ENCODE measurements at places on chromosomes 3 and 15. TPM values are rescaled to one million over a fixed set of nuclear protein-coding genes. Genes with fewer than 3 reads are reported as not detected.

DNA sequence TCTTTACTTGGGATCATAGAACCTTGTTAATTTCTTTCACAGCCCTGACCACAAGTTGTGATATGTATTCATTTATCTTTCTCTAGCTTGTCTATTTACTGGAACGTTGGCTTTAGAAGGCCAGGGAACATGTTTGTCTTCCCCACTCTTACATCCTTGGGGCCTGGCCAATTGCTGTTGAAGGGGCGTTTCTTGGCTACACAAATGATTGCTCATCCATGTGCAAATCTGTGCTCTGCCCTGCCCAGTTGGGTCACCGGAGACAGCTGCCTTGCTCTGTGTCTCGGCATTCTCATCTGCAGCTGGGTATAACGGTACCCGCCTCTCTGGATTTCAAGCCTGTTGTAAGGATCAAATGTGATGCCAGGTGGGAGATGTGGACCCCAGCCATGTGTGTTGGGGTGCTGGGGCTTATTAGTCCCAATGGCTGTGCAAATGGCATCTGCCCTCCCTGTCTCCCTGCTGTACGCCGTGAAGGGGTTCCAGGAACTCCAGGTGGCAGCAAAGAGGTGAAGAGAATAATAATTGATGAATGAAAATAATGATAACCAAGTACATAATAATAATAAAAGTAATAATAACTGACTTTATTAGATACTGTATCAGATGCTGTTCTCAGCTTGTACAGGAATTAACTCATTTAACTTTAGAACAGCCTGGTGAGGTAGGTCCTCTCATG, 24.0 kb upstream of the TLE3 start:
- H3K4me1 ChIP-seq: peaks cover 11% of the 10 kb centered on the region
- no peak overlapping the region for H3K4me3 ChIP-seq
- H3K36me3 ChIP-seq: no peaks in the 10 kb centered on the region
- peaks cover 27% of the 10 kb centered on the region for H3K27me3 ChIP-seq
- DNase-seq: peak; percentile 93

DNA sequence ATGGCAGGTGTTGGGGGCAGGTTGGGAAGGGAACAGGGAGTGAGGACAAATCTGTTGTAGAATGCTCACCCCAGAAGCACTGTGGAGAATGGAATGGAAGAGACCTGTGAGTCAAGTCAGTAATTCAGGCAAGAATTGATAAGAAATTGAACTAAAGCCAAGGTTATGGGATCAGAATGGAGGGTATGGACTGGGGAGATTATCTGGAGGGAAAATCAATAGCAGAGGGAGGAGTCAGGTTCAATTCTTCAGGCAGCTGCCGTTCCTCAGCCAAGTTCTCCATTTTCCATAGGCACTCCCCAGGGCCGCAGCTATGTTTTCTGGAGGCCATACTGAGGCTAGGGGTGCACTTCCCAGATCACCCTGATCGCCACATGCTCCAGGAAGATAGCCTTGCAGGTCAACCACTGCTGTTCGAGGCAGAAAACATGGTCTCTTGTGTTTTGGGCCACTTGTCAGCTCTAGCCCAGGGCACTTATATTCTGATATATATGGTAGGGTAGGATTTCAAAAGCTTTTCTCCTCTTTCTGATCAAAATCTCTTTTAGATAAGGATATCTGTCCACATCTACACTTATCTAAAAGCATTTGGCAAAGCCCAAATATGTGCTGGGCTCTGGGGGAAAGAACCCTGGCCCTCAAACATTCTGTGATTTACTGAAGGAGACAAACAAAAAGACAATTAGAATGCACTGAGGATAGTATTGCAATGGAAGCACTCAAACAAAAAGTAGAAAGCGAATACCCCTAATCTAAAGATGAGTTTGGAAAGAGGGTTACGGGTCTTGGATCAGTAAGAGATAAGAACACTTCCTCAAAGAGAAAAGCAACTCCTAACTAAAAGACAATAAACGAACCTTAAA, 92.3 kb downstream of the TMEM212 start:
- DNase-seq: no peak
- peak overlapping the region; percentile 76 for H3K27ac ChIP-seq
- H3K4me1 ChIP-seq: peaks cover 22% of the 10 kb centered on the region
- no peaks in the 10 kb centered on the region for H3K27me3 ChIP-seq
- H3K4me3 ChIP-seq: no peak overlapping the region

DNA sequence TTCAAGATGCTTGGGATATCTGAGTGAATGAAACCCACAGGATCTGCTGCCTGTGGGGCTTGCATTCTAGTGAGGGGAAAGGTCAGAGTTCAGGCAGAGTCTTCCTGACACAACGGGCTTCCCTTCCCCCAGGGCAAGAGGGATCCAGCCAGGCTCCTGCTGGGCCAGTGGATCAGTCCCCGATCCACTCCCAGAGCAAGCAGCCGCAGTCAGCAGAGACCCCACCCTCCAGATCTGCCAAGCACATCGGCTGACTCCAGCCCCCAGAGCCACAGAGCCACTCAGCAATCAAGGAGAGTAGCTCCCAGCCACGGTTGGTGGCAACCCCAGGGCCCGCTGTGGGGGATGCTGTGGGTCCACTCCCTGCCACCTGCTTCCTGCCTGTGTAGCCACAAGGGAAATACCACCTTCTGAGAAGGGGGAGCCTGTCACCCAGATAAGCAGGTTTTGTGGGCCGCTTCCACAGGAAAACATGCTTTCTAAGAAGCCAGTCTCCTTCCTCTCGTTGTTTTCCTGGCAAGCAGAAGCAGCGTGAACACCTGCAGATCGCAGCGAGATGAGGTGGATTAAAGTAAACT, 44.9 kb downstream of the CPN2 start:
- no peaks in the 10 kb centered on the region for H3K4me1 ChIP-seq
- no peak for DNase-seq
- no peak overlapping the region for H3K27ac ChIP-seq
- no peaks in the 10 kb centered on the region for H3K36me3 ChIP-seq
- no peak overlapping the region for H3K4me3 ChIP-seq

- no peak for DNase-seq
- H3K36me3 ChIP-seq: no peaks in the 10 kb centered on the region
- H3K4me3 ChIP-seq: no peak overlapping the region
- no peak overlapping the region for H3K27ac ChIP-seq
- H3K27me3 ChIP-seq: no peaks in the 10 kb centered on the region
Observed at GRCh38 chr3:166531730-166532129, 694.5 kb upstream of the BCHE start.

DNA sequence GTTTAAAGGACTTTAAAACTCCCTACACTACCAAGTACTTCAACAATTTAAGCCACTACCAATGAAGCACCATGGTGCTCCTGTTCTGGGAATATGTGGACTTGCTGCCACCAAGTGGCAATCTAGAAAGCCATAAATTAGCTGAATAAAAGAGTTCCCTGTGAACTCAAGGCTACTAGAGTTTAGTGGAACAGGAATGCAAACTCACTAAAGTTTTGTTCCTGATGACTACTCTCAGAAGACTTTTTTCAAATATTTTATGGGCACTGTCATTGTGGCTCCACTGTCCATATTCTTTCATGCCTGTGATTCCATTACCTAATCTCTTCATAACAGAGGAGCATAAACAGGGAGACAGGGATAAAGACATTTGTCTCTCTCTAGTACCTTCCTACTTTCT, 63.9 kb downstream of the TMCC1 start:
- DNase-seq: peak; percentile 59
- H3K36me3 ChIP-seq: no peaks in the 10 kb centered on the region
- H3K27ac ChIP-seq: peak overlapping the region; percentile 79
- H3K4me1 ChIP-seq: peaks cover 27% of the 10 kb centered on the region
- H3K27me3 ChIP-seq: no peaks in the 10 kb centered on the region

DNA sequence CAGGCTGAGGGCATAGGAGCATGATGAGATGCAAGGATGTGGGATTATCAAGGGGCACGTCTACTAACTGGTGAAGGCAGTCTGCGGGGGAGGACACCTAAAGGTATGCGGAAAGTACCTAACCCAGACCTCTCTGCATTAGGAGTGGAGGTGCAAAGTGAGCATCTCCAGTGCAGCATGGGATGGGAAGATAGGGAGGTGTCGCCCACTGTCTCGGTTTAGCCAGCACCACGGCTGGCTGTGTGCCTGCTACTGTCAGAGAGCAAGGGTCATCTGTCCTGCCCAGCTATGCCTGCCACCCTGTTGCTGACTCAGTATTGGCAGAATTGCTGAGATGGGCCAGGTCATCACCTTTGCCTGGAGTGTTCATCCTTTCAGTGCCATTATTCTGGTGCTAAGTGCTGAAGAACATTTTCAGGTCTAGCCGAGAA, 40.1 kb downstream of the OXNAD1 start:
- H3K27ac ChIP-seq: no peak overlapping the region
- H3K4me3 ChIP-seq: no peak overlapping the region
- no peak for DNase-seq
- peaks cover 7% of the 10 kb centered on the region for H3K4me1 ChIP-seq

- DNase-seq: no peak
- H3K27me3 ChIP-seq: no peaks in the 10 kb centered on the region
- H3K4me3 ChIP-seq: no peak overlapping the region
- no peaks in the 10 kb centered on the region for H3K4me1 ChIP-seq
- H3K36me3 ChIP-seq: no peaks in the 10 kb centered on the region
Observed at GRCh38 chr3:77795013-77795412, 755.1 kb downstream of the ROBO2 start.

- H3K27me3 ChIP-seq: no peaks in the 10 kb centered on the region
- peaks cover 6% of the 10 kb centered on the region for H3K4me1 ChIP-seq
- H3K36me3 ChIP-seq: no peaks in the 10 kb centered on the region
- no peak overlapping the region for H3K4me3 ChIP-seq
- no peak overlapping the region for H3K27ac ChIP-seq
- DNase-seq: no peak
Observed at GRCh38 chr3:29581311-29581710, 300.4 kb downstream of the RBMS3 start.

- no peaks in the 10 kb centered on the region for H3K36me3 ChIP-seq
- H3K4me3 ChIP-seq: no peak overlapping the region
- H3K27ac ChIP-seq: peak overlapping the region; percentile 34
- no peaks in the 10 kb centered on the region for H3K27me3 ChIP-seq
Observed at GRCh38 chr3:54965746-54966145, 37.9 kb upstream of the LRTM1 start.

DNA sequence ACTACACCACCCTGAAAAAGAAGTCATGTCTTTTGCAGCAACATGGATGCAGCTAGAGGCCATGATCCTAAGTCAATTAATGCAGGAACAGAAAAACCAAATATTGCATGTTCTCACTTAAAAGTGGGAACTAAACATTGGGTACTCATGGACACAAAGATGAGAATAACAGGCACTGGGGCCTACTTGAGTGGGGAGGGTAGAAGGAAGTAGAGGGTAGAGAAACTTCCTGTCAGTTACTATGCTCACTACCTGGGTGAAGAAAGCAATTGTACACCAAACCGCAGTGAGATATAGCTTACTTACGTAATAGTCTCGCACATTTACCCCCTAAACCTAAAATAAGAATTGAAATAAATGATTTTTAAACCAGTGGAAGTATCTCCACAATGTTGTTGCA, 480.5 kb upstream of the ARRDC4 start:
- no peaks in the 10 kb centered on the region for H3K27me3 ChIP-seq
- H3K36me3 ChIP-seq: no peaks in the 10 kb centered on the region
- no peak overlapping the region for H3K27ac ChIP-seq
- no peak for DNase-seq
- no peaks in the 10 kb centered on the region for H3K4me1 ChIP-seq

DNA sequence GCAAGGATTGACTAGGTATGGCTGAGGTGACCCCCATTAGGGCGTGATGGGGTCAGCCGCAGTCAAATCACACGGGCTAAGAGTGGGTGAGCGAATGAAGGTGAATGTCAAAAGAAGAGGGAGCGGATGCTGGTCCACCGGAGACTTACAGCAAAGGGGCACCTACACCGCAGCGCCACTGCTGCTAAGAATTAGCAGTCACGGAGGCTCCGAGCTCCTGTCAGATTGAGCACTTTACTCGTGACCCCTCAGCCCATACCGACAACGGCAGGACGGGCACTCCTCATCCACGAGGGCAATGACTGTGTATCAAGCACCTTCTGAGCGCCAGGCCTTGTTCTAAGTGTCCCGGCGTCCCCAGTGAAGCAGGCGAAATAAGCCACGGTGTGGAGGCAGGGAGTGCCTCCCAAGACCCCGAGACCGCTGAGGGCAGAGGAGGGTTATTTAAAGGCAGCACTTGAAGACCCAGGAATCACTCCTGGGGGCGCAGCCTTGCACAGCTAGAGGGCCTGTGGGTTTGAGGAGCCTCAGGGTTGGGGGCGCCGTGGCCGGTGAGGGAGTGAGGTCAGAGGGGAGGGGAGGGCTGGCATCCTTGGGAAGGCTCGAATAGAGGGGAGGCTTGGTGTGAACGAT, 61.6 kb upstream of the GATA2 start:
- H3K4me1 ChIP-seq: peaks cover 6% of the 10 kb centered on the region
- peaks cover 6% of the 10 kb centered on the region for H3K27me3 ChIP-seq
- DNase-seq: peak; percentile 72
- H3K27ac ChIP-seq: no peak overlapping the region

- H3K4me3 ChIP-seq: no peak overlapping the region
- H3K36me3 ChIP-seq: no peaks in the 10 kb centered on the region
- H3K4me1 ChIP-seq: no peaks in the 10 kb centered on the region
- DNase-seq: no peak
- peaks cover 40% of the 10 kb centered on the region for H3K27me3 ChIP-seq
Observed at GRCh38 chr15:38674448-38674847, 109.8 kb upstream of the RASGRP1 start.

DNA sequence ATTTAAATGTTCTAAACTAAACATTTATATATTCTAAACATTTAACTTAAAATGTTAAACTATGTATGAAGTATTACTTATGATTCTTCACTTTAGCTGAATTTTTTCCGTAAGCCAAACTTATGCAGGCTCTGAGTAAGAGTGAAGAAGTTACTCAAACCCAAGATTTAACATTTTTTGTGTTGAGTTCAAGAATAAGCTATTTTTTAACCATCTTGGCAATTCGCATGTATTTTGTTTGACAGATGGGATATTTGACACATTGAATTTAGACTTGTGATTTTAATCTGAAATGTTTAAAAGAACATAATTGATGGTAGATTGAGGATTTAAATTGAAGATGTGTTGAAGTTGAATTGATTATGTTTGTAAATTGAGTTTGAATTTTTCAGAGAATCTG, 14.6 kb upstream of the PPP2R3A start:
- no peak overlapping the region for H3K4me3 ChIP-seq
- no peak overlapping the region for H3K27ac ChIP-seq
- H3K27me3 ChIP-seq: no peaks in the 10 kb centered on the region

DNA sequence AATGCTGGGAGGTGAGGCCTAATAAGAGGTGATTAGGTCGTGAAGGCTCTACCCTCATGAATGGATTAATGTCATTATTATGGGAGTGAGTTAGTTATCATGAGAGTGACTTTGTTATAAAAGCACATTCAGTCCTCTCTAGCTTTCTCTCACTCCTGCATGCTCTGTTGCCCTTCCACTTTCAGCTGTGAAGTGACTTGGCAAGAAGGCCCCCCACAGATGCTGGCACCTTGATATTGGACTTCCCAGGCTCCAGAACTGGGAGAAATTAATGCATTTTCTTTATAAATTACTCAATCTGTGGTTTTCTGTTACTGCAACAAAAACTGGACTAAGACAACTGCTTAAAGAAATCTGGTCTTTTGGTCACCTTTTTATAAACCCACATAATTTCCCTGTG, 144.3 kb downstream of the FBN1 start:
- no peak for DNase-seq
- no peaks in the 10 kb centered on the region for H3K27me3 ChIP-seq
- peaks cover 95% of the 10 kb centered on the region for H3K36me3 ChIP-seq
- H3K27ac ChIP-seq: peak overlapping the region; percentile 31
- no peaks in the 10 kb centered on the region for H3K4me1 ChIP-seq
- H3K4me3 ChIP-seq: no peak overlapping the region

GRCh38 chr15:25545017-25545416, 106.2 kb upstream of the UBE3A start:
- H3K27me3 ChIP-seq: no peaks in the 10 kb centered on the region
- H3K4me3 ChIP-seq: no peak overlapping the region
- no peaks in the 10 kb centered on the region for H3K36me3 ChIP-seq
- peaks cover 4% of the 10 kb centered on the region for H3K4me1 ChIP-seq
- H3K27ac ChIP-seq: no peak overlapping the region

SYNPR gene
- total RNA-seq: not detected

SORD gene
- 12.4 TPM for total RNA-seq

RPL39L gene
- 9.1 TPM for total RNA-seq

SPTBN5 gene
- total RNA-seq: 0.36 TPM

XCR1 gene
- total RNA-seq: not detected

MAP1A gene
- 121 TPM for total RNA-seq

All from osteoblast (primary cell).